SK-N-DZ (cell line): ENCODE measurements at places on chromosomes 11 and 22.

DNA sequence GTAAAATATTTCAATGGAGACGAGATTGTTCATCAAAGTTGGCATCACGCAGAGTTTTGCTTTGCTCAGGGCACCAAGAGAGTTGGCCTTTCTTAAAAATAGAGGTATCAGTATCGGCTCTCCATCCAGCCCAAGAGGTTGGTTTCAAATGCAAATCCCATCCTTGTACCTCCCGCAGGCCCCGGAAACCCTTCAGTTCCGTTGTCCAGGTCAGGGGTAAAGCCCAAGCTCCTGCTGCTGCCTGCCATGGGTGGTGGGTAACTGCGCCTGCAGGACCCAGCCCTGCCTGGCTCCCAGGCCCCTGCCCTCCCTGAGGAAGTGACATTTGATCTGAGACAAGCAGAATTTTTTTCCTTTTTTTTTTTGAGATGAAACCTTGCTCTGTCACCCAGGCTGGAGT is 49.3 kb upstream of the RTL6 start:
- no peak for DNase-seq

DNA sequence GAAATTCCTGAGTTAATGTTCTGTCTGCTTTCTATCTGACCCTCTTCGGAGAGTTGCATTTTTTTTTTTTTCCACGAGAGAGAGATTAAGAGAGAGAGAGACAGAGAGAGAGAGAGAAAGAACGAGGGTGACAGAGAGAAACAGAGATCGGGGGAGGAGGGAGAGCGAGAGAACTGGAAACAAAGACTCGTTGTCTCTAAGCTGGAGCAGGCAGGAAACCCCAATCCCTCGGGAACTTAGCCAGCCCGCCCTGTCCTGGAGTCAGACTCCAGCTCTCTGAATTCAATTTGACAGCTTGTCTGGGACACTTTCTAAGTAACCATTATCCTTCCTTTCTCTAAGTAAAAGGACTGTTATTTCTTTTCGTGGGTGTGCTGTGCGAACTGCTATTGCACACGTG is 76.9 kb downstream of the KCNJ1 start:
- DNase-seq: no peak

- no peak for DNase-seq
Observed at GRCh38 chr11:125394296-125394695, 101.8 kb downstream of the FEZ1 start.

- DNase-seq: no peak
Observed at GRCh38 chr22:39773976-39774539, 119.5 kb downstream of the ENTHD1 start.

- no peak for DNase-seq
Observed at GRCh38 chr11:84430661-84431060, 1144.5 kb upstream of the CCDC90B start.

GRCh38 chr22:39197578-39197977 is 45.1 kb upstream of the CBX7 start:
- DNase-seq: no peak

DNA sequence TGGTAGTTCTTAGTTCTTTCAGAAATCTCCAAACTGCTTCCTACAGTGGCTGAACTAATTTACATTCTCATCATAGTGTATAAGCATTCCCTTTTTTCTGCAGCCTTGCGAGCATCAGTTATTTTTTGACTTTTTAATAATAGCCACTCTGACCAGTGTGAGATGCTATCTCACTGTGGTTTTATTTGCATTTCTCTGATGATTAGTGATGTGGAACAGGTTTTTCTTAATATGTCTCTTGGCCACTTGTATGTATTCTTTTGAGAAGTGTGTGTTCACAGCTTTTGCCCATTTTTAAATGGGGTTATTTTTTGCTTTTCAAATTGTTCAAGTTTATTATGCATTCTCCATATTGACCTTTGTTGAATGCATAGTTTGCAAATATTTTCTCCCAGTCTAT is 459.3 kb downstream of the NTM start:
- no peak for DNase-seq

DNA sequence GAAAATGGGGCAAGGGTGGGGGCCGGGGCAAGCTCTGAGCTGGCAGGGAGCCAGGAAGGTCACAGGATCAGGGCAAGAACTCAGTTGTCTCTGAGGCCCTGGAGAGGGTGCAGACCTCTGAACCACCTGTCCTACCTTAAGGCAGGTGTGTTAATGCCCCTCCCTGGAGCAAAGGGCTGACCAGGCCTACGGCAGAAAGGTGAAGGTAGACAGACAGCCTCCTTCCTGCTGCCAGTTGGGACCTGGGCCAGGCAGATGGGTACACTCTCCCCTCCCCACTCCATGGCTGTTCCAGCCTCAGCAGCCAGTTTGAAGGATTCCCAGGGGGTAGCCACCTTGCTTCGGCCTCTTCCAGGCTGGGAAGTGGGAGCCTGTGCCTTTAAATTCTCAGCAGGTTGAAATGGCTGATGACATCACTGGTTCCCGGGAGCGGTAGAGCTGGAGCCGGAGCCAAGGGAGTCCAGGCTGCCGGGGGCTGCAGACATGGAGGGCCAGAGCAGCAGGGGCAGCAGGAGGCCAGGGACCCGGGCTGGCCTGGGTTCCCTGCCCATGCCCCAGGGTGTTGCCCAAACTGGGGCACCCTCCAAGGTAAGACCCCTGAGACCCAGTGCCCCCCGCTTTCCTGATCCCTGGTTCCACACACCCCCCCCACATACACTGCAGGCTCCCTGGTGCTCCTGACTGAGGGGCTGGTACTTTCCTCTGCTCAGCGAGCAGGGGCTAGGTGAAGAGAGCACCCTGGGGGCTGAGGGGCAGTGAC is at the start of gene INPP5J:
Gene INPP5J, plus strand, starts transcription at position 435 of the 760 bp plus-strand sequence. Its CDS starts 49 bp downstream, at position 484.
- peak; percentile 69 for DNase-seq

- DNase-seq: no peak
Observed at GRCh38 chr11:134349802-134350355, 18.1 kb downstream of the GLB1L2 start.

DNA sequence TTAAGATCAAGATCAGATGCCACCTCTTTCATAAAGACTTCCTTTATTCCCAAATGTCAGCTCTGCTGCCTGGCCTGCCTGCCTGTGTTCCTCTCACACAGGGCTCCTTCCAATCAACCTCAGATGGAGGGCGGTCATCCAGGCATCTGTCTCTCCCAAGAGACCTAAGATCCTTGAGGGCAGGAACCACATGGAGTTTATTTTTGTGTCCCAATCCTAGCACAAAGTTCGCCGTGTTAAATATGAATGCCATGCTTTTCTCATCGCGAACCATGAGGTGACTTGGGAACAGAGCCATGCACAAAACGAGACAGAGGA is 72.7 kb upstream of the ARFGAP3 start:
- no peak for DNase-seq

DNA sequence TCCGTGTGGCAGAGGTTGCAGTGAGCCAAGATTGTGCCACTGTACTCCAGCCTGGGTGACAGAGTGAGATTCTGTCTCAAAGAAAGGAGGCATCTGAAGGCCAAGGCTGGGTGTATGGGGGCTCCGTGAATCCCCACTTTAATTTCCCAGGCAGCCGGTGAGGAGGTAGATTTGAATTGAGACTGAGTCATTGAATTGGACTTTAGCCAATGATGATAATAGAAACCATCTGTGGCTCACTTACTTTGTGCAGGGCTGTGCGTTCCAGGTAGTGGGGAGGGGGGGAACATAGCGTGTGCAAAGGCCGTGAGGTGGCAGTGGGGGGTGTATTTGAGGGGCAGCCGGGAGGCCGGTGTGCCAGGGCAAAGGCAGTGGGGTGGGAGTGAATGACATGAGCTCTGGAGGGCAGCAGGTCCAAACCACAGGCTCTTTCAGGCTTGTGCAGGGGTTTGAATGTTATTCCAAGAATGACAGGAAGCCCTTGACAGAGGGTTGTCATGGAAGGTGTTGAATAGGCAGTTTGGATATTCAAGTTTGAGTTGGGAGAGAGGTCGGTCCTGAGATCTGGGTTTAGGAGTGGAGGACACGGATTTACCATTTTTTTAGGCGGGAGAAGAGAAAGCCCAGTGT is 6.1 kb downstream of the ARHGAP8 start:
- no peak for DNase-seq
